ENCODE measurements at places on chromosomes 2 and 18.

DNA sequence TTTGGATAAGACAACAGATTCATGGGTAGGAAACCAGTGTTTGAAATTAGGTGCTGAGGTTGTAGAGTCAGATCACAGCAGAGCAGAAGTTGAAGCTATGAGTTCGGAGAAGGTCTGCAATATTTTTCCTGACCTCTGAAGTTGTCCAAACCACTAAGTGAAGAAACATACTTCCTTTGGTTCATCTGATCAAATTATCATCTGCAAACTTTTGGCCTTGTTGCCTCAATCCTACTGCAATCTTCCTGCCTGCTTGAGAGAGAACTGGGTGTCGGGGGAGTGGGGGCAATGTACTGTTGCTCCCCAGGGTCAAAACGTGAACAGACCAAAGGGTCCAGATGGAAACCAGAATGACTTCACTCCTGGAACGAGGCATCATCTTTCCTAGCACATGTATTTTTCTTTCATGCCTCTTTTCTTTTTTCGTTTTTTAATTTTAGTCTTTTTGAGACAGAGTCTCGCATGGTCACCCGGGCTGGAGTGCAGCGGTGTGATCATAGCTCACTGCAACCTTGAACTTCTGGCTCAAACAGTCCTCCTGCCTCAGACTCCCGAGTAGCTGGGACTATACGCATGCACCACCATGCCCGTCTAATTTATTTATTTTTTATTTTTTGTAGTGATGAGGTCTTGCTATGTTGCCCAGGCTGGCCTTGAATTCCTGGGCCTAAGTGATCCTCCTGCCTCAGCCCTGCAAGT is 42.7 kb downstream of the RAB31 start:
- DNase-seq: no peak

DNA sequence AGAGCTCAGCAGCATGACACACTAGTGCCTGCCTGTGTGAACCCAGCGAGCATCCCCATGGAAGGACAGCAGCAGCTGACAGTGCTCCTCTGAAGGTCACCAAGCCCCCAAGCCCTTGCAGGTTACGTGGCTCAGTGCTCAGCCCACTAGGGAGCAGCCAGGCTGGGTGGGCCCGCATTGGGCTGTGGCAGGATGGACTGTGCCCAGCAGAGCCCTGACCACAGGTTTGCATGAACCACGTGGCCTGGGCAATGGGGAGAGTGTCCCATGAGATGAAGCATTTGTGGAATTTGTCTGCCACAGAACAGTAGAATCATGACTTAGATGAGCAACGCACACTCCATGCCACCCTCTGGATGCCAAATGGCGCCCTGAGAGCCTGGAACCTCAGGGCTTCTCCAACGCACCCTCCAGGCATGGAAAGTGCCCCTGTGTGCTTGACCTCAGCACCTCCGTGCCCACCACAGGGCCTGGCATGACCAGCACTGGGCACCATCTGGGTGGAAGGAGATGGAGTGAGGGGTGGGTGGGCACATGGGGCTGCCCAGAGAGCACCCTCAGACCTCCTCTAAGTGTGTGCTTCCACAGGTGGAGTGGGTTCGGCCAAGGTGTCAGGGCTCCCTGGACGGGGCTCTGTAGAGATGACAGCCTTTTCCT is 216.1 kb upstream of the RAB6C start:
- DNase-seq: no peak

GRCh38 chr18:8799596-8800441 is 94.5 kb downstream of the MTCL1 start:
- peak; percentile 86 for DNase-seq

- no peak for DNase-seq
Observed at GRCh38 chr2:100145893-100146656, 3.7 kb upstream of the AFF3 start.

- DNase-seq: no peak
Observed at GRCh38 chr2:44351088-44351487, 10.2 kb downstream of the PREPL start.

- DNase-seq: no peak
Observed at GRCh38 chr2:191032588-191033429, 18.8 kb upstream of the STAT1 start.

- DNase-seq: no peak
Observed at GRCh38 chr2:112910219-112910618, 746 bp upstream of the IL37 start.

DNA sequence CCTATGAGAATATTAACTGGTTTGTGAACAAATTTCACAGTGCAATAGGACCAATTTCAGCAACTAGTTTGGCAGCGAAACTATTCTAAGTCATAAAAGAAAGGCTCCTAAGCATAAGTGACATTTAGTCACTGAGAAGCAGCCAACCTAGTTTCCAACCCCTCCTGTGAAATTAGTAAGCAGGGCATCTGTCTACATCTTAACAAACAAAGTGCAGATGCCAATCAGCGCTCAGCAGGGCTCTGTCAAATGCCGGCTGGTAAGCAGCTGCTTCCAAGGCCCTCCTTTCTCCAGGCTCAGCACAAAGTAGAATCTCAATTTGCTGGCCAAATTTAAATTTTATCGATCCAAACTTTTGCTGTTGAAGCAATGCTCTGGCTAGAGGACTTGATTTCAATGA is 124.7 kb downstream of the ICOS start:
- no peak for DNase-seq

DNA sequence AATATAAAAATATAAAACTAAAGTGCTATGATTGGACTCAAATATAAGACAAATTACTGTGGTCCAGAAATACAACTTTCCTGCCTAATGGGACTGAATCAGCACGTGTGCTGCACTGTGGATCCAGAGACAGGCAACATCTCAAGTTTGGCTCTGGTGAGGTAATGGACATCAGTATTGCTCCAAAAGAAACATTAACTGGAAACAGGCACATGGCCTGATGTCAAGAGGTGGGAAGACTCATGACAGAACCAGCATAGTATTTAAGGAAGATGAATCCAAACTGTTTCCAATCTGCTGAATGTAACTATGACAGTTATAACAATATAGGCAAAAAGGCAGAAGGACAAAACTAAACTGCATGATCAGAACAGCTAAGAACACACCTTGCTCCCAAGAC is 354.6 kb downstream of the FSIP2 start:
- peak; percentile 24 for DNase-seq

GRCh38 chr2:70703900-70704549 is 64.0 kb downstream of the ADD2 start:
- peak; percentile 50 for DNase-seq

GRCh38 chr2:41595240-41595639 is 452.6 kb upstream of the PKDCC start:
- DNase-seq: no peak

DNA sequence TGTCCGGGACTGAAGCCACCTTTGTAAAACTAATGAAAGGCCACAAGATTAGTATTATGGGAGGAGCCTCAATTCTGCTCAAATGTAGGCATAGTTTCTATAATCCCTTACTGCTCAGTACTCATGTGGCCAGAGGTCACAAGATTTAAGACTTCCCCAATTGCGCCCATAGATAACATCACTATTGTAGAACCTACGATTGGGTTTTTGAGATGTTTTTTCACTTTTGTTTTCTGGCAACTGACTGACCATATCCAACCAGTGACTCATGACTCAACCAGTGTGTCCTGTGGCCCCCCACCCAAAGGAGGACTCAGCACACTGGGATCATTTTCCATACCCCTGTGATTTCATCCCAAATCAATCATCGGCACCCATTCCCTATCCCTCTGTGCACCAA is 15.2 kb upstream of the TSPYL6 start:
- DNase-seq: no peak

GRCh38 chr2:219228911-219229304 is 528 bp downstream of the ATG9A start:
- no peak for DNase-seq

- no peak for DNase-seq
Observed at GRCh38 chr2:46267616-46268015, 29.6 kb upstream of the EPAS1 start.

DNA sequence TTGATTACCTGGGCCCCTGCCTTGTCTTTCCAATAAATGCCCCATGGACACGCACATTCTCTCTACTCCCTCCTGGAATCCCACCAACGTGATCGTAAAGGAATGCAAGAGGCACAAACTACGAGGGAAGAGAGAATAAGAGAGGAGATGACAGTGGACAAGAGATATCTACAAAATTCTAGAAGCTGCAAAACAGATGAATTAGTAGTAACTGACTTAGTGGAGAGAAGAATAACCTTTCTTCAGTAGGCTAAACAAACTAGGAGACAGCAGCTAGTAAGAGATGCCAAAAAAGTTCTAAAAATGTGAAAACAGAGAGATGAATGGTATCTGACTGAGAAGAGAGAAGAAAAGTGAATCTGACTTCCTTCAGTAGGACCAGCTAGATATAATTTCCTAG is 43.5 kb upstream of the MYCN start:
- DNase-seq: no peak

DNA sequence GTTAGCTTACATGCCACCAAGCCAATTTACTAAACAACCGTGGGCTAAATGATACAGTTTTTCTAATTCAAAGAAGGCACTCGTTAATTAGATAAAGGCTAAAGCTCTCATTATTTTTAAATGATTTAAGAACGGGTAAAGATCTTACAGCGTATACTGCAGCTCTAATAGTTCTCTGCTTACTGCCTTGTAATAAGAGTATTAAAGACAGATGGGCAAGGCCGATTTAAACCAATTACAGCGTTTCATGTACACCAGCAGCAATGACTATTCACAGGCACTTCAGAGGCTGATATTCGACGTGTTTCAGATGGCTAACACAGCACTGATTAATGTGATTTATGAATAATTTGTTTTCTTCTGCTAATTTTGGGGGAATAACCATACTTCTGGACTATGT is 259.3 kb downstream of the ZNF407 start:
- no peak for DNase-seq

GRCh38 chr2:98157557-98157956 is 70.6 kb downstream of the VWA3B start:
- no peak for DNase-seq

DNA sequence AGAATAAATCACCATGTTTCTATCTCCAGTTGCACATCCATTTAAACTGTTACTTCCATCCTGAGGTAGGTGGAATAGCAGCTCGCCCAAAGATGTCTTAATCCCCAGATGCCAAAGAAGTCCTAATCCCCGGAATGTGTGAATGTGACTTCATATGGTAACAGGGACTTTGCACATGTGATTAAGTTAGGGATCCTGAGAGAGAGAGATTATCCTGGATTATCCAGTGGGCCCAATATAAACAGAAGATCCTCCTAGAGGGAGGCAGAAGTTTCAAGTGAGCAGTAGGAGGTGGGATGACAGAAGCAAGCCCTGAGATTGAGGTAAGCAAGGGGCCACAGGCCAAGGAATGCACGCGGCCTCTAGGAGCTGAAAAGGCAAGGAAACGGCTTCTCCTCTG is 19.8 kb downstream of the CREG2 start:
- DNase-seq: no peak

GRCh38 chr2:73851274-73851673 is 22.5 kb downstream of the STAMBP start:
- no peak for DNase-seq

DNA sequence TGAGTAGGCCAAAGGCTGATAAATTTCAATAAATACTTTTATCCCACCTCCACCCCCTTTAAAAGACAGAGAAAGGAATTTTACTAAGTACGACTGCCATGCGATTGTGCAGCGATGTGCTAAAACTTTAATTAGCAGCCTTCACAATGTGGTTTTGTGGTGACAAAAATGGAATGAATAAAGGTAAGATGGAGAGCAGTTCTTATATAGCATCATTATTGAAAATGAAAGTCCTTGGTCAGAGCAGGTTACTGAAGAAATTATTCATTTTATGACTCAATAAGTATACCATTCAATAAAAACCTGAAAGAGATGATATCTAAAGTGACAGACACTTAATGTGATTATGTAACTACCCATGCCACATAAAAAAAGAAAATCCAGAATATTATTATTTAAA is 33.2 kb upstream of the MTIF2 start:
- no peak for DNase-seq

DNA sequence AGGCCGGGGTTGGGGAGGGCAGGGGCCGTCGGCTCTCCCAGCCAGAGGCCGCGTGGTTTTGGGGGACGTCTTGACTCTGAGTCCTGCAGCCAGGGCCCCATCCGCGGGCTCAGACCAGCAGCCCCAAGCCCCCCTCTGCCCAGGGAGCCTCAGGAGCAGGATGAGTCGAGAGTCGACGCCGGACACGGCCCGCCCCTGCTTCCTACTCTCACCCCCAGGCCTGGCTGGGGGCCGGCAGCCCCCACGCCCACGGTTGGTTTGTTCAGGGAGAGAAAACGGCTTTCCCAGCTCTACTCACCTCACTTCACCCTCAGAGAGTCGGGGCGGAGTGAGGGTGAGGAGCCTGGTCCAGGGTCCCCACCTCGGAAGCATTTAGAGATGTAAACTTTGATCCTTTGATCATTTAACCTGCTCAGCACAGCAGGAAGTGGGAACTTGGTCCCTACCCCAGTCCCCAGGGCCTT is 6.9 kb downstream of the SNORC start:
- no peak for DNase-seq

DNA sequence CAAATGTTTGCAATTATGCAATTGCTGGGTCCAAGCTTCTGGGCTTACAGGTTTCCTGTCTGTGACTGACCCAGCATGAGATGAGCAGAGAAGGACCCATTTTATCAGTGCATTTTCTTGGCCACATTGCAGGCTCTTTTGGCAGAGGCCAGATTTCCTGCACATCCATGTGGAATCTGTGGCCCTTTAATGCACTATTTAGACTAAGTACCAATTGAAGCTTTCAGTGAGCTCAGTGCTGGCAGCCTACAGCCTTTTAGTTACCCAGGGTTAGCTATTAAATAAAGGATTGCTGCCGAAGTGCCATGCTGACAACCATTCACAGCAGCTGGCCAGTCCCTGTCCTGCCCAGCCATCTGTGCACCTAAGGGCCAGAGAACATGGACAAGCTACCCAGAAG is 165.0 kb downstream of the ANKRD30B start:
- no peak for DNase-seq

- DNase-seq: no peak
Observed at GRCh38 chr2:132627536-132627935, 42.5 kb downstream of the LYPD1 start.

GRCh38 chr2:61707984-61708852 is 145.6 kb downstream of the FAM161A start:
- DNase-seq: no peak

DNA sequence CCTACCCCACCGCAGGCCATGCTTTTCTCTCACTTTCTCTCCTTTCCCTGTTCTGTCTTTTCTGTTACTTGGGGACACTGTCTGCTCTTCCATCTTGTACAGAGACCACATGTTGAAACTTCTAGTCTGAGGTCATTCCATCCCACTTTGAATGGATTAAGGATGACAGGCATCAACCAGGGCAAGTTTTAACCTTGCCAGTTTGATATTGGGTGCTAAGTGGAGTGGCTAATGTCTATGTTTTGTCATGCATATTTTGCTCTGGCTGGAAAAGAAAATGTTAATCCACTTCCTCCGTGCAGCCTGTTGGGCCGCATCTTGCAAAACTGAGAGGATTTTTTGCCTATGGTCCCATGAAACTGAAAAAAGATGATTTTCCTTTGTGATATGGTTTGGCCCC is 205.5 kb upstream of the SESTD1 start:
- DNase-seq: no peak

DNA sequence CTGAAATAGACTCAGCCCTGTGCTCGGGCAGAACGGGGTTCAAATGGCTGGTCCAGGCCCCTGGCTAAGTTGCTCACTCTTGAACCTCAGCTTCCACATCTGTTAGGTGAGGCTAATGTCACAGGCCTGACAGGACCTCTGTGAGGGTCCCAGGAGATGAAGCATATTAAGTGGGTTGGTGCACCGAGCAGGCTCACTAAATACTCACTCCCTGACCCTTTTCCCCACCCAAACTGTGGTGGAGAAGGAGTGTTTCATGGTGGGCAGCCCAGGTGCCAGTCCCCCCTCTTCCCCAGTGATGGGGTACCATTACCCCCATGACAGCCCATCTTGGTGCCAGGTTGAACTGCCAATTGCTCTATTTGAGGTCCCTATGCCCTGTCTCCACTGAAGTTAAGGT is 286.0 kb downstream of the MYCN start:
- DNase-seq: no peak

Data from right hindlimb (tissue), 1 donor.